ENCODE measurements at places on chromosomes 3 and 15.

GRCh38 chr3:172530566-172530965 lies 7.3 kb upstream of the TNFSF10 start:
- DNase-seq: no peak

GRCh38 chr3:12231431-12231830 lies 57.4 kb upstream of the PPARG start:
- no peak for DNase-seq

DNA sequence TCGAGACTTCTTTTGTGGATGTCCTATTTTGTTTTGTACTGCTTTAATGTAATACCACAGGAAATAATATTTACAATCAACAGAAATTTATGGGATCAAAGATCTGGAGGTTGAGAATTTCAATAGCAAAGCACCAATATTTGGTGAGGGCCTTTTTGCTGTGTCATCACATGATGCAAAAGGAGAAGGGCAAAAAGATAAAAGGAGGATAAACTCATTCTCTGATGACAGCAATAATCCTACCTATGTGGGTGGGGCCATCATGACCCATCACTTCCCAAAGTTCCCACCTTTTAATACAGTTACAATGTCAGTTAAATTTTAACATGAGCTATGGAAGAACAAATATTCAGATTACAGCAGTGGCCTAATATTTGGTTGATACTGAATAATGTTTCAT lies 832.9 kb downstream of the OTOL1 start:
- no peak for DNase-seq

GRCh38 chr3:71784914-71785531 lies at the start of gene PROK2:
PROK2 (minus strand) TSS chr3:71785148; CDS start chr3:71785052, 96 bp downstream.
- DNase-seq: no peak

DNA sequence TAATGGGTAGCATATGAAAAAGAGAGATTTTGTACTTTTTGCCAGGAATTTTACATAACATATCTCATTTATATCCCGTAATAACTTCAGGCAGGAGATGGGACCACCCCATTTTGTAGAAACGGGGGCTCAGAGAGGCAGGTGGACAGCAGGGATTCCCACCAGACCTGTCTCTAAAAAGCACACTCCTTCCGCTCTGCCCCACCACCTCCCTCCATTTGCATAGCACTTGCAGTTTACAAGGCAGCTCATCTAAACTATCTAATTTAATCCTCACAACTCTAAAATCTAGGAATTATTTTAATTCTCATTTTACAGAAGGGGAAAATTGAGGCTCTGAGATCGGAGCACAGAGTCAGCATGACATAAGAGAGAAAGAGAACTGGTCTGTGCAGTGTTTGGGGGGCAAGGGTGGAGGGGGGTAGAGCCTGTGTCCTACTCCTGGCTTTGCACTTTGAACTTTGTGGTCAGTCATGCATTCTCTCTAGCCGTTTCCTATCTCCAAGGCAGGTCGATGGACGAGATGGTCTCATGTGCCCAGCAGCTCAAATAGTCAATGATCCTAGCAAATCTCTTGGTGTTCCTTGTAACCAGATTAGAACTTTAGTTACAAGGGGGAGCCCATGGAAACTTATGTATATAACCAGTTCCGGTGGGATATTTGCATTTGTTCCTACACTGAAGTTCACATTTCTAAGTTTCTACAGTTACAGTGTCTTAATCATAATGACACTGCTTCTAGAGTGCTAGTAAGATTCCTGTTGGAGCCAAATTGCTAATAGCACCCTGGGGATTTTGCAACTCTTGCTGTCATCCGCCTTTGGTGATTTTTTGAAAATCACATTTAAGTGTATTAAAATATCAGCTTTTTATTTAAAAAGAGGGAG lies 18.6 kb downstream of the CRYGS start:
- no peak for DNase-seq

- DNase-seq: no peak
These were observed 328.5 kb downstream of the NAALADL2 start for GRCh38 chr3:175187586-175187985.

GRCh38 chr3:19954676-19955075 lies 7.8 kb downstream of the RAB5A start:
- no peak for DNase-seq

GRCh38 chr15:88644741-88645140 lies 5.9 kb downstream of the ISG20 start:
- DNase-seq: no peak

DNA sequence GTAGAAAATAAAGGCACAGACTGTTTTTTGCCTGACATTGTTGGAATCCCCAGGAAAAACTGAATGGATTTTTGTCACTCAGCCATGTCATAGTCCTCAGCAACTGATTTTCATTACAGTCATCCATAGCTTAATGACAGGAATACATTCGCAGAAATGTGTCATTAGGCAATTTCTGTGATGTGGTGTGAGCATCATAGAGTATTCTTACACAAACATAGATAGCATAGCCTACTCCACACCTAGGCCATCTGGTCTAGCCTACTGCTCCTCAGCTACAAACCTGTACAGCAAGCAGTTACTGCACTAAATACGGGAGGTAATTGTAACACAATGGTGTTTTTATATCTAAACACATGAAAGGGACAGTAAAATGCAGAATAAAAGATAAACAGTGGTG lies 34.4 kb upstream of the FBN1 start:
- no peak for DNase-seq

DNA sequence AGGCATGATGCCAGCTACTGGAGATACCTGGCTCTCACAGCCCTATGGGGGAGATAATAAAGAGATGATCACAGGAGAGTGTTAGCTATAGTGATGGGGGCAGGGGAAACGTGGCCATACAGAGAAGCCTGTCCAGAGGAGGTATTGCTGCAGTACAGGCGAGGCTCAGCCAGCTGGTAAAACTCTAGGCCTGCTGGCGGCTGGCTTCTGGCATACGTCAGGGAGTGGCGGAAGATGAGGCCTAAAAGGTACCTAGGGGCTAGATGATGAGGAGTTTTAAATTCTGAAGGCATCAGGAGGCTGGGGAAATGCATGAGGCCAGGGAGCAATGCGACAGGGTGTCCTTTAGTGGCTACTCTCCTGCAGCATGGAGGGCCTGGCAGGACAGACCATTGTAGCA lies 110.7 kb downstream of the EEFSEC start:
- DNase-seq: no peak

- no peak for DNase-seq
These were observed 302.8 kb upstream of the TBC1D5 start for GRCh38 chr3:18044971-18045880.

DNA sequence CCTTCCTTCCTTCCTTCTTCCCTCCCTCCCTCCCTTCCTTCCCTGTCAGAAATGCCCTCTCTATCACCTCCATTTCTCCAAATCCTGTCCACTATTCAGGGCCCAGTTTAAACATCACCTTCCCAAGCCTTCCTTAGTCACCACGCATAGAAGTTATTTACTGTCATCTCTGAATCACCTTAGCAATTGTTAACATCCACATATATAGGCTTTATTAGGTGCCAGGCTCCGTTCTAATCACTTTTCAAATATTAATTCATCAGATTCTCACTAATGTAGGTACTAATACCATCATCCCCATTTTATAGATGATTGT lies 1.1 kb upstream of the MAGEF1 start:
- no peak for DNase-seq
